ENCODE measurements at places on chromosomes 1 and 21.

- no peak for DNase-seq
These were observed 193.3 kb upstream of the BEND5 start for GRCh38 chr1:48969971-48970370.

- DNase-seq = no peak
These were observed 28.4 kb downstream of the RASAL2 start for GRCh38 chr1:178122283-178122682.

- DNase-seq = no peak
These were observed 31.7 kb downstream of the MEGF6 start for GRCh38 chr1:3579626-3580025.

DNA sequence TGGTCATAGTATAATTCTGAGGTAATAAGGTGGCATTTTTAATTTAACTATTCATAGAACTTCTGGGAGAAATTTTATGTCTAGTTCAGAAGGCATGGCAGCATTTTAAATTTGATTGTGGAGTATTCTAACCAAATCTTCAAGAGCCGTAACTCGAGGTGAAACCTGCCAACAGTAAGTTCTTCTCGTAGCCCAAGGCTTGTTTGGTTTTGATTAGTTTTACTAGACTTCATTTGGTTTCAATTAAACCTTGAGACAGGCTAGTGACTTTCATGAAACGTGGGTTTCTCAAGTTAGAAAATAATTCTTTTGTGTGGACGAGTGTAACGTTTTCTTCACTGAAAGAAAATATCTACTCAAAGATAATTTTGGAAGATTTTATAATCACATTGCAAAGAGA is 395.5 kb downstream of the USP25 start:
- no peak for DNase-seq

DNA sequence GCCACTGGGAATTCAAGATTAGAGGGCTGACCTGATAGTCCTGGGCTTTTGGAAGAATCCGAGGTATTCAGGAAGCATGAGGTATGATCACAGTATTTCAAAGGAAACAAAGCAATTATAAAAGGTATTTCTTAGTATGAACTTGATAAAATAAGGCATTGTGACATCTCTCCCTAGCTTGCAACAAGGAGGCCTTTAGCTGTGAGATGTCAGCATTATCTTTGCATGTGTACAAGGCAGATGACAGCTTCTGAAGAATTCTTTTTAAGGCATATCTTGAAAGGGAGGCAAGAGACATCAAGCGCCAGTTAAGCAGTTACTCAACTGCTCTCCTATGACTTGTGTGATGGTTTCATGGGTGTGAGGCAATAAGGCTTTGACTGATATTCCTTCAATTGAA is 1123.7 kb downstream of the PLA2G4A start:
- DNase-seq = no peak

DNA sequence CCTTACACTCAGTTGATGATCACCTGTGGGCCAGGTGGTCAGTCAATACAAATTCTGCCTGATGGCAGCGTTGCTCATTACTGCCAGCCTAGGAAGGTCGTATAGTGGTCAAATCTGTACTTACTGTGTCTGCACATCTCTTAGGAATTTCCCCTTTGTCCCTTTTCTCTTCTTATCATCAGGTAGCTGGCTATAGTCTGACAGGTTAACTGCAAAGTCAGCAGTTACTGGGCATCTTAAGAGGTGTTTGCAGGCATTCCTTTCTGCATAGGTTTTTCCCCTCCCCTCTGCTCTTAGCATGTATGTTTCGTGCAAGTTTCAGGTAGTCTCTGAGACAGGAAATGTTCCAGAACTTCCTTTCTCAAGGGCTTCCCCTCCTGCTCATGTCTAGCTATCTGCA is 298.7 kb downstream of the LRRIQ3 start:
- no peak for DNase-seq
